ENCODE measurements at places on chromosomes 11 and 22. TPM values are rescaled to one million over a fixed set of nuclear protein-coding genes. Genes with fewer than 3 reads are reported as not detected.

DNA sequence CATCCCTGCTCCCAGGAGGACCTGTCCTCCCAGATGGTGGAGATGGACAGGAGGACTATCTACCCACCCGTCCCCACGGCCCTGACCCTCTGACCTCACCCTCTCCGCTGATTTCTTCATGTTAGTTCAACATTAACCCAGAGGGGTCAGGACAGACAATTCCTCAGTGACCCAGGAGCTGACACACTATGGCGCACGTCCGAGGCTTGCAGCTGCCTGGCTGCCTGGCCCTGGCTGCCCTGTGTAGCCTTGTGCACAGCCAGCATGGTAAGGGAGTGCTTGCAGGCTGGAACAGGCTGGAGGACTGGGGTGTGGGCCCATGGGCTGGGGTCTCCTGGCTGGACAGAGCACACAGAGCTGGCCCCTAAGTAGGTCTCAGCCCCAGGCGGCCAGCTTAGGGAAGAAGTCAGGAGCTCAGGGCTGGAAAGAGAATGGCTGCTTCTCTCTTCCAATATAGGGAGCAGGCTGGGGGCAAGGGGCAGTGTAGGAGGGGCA lies at the start of gene F2:
Gene F2, plus strand, starts transcription at position 166 of the 495 bp plus-strand sequence. Its CDS starts 23 bp downstream, at position 189.
- DNase-seq, result no peak

DNA sequence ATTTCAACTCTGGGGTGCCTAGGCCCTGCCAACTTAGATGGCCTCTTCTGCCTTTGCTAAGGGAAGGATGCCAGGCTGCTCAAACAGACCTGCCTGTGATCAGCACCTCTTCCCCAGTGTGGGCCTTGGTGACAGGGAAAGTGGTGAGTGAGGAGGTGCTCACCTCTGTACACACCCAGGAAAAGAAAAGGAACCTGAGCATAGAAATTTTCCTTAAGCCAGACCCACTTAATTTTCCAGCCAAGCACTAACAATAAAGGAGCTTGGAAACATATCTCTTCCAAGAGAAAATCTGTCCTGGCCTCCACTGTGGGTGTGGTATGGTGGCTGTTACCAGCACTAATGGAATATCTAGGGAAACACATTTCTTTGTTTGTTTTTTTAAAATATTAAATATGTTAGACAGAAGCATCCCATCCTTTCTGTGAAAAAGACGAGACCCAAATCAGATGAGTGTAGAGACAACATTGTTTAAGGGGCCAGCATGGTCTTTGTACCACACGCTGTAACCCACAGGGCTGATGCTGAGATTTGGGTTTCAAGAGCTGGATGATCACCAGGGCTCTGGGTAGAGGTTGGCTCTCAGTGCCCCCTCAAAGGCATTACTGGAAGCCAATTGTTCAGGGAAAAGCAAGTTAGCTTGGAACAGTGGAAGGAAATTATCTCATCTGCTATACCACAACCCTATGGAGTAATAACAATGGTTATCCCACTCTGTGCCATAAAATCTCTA lies 472.2 kb downstream of the INSC start:
- DNase-seq, result no peak

DNA sequence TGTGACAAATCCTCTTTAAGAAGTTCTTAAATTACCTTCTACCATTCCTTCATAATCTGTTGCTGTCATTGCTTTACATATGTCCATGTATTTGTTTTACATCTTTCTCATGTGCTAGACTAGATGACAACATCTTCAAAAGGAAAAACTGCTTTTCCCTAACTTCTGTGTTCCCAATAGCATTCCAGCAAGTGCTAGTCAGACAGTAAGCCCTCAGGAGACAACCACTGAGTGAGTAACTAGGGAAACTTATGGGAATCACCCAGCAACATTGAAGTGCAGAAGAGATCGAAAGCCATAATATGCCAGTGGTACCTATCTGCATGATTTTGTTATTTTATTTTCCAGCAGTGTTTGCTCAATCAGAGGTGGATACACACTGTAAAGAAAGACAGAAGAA lies 889.7 kb upstream of the API5 start:
- DNase-seq, result no peak

DNA sequence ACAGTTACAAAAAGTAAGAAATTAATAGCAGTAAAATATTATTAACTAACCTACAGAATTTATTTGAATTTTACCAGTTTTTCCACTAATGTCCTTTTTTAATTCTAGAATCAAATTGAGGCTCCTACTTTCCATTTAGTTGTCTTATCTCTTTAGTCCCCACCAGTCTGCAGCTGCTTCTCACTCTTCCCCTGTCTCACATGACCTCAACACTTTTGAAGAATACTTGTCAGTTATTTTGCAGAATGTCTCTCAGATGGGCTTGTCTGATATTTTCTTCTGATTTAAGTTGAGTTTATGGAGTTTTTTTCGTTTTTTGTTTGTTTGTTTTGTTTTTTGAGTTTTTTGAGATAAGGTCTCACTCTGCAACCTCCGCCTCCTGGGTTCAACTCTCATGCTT lies 74.3 kb upstream of the ADORA2A start:
- DNase-seq, result no peak

DNA sequence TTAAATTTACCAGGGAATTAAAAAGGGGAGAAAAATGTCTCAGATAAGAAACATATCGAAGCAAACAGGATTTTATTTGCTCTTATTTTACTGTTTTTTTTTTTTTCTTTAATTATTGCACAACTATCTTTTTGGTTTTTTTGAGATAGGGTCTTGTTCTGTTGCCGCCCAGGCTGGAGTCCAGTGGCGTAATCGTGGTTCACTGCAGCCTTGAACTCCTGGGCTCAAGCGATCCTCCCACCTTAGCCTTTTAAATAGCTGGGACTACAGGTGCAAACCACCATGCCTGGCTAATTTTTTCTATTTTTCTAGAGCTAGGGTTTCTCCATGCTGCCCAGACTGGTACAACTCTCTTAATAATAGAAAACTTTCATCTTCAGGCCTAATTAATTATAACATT lies 32.5 kb downstream of the DRG1 start:
- DNase-seq, result no peak

GRCh38 chr22:37472418-37473006 lies 13.7 kb downstream of the MFNG start:
- DNase-seq, result peak; percentile 38

DNA sequence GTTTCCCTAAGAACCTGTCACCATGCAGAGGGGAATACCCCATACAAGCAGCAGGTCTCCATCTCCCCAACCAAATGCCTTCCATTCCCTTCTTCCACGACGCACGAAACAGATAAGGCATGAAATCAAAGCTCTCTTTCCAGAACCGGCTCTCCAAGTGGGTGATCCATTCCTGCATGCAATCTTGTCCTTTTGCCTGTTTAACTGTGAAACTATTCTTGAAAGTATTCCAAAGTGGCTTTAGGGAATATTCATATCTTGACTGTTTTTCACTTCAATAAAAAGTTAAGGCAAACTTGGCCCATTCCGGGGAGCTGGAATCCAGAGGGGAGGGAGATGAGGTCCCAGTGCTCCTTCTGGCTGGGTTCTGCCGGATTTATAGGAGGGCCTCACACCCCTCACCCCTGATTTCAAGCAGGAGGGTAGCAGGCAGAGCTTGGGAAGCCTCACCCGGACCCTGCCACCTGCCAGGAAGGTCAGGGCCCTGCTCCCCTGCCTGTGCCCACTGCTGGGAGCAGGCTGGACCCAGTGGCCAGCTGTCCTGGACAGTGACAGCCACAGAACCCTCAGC lies 60.9 kb downstream of the SCGB1A1 start:
- peak; percentile 34 for DNase-seq

GRCh38 chr11:106468086-106468485 lies 390.6 kb downstream of the AASDHPPT start:
- DNase-seq, result no peak

- no peak for DNase-seq
Measured at GRCh38 chr11:60005360-60005759, 11.6 kb upstream of the OOSP4B start.

DNA sequence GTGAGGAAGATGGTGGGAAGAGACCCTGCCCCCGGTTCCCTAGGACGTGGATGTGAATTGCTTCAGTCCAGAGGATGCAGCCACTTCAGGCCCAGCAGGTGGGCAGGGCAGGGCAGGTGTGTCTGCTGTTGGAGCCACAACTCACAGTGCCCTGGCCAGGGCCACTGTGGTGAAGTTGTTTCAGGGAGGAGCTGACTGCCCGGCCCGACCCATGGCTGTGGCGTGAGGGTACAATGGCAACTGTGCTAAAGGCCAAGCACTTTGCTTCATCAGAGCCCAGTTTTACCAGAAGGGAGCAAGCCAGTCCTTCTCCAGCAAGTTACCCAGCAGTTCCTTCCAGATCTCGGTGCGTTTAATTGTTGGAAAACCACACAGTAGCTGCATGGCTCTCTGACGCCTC lies 1174.4 kb downstream of the BRD1 start:
- no peak for DNase-seq

- no peak for DNase-seq
Measured at GRCh38 chr11:27427183-27427980, 45.2 kb downstream of the LGR4 start.

DNA sequence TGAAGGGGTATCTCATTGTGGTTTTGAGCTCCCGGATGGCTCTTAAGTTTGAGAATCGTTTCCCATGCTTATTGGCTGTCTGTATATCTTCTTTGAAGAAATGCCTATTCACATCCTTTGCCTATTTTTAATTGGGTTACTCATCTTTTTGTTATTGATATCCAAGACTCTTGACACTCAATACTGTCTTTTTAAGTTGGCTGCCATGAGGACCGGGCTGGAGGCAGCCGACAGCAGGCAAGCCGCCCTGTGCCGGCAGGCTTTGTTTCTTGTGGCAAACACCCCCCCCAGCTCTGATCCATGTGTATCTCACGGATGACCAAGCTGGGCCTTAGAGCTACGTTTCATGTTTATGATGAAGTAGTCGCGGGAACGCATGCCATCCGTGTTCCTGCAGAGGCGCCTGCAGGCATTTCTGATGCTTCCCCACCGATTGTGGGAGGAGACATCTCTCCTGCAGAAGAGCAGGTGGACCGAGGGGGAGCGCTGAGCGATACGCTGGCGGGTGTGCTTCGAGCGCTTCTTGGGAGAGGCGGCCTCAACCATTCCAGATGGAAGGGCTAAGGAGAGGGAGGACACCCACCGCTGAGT lies 95.8 kb downstream of the TBC1D22A start:
- no peak for DNase-seq

- DNase-seq, result no peak
Measured at GRCh38 chr11:62504158-62504973, 42.2 kb downstream of the AHNAK start.

DNA sequence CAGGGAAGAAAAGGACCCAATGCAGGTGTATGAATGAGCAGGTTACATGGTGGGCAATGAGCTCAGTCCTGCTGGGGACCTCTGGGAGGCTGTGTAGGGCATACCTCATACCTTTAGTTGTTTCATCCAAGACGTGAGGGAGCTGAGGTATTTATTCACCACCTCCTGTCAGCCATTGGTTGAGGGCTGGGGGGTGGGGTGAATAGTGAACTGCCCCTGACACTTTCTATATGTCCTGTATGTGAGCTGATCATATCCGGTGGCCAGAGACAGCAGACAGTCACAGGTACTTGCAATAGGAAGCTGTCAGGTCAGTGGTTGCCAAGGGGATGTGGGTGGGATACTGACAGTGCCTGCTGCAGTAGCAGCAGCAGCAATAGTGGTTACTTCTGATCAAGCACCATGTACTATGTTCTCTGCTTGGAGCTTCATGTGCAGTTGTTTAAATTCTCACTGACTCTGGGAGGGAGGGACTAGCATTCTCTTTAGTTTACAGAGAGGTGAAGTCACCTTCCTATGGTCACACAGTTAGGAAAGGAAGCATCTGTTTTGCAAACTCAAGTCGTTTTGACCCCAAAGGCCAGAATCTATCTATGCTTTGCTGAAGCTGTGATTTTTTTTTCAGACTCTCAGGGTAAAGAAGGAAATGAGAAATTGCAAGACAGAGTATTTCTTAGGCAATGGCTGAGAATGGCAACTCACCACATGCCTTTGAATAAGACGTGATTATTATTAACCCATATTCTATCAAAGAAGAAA lies 54.0 kb downstream of the MIAT start:
- no peak for DNase-seq

DNA sequence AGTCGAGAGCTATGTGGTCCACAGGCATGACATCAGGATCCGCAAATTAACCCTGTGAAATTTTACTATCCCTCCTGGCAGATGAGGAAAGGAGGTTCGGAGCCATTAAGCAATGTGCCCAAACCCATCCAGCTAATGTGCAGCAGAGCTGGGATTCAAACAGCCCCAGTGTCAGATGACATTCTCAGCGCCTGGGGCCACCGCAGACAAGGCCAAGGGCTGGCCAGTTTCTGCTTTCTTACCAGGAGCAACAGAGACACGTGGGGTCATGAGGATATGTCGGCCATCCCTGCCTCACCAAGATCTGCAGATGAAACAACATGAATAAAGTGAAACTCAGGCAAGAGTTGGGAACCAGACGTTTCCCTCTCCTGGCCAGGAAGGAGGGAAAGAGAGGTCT lies 110.2 kb downstream of the TENM4 start:
- no peak for DNase-seq

DNA sequence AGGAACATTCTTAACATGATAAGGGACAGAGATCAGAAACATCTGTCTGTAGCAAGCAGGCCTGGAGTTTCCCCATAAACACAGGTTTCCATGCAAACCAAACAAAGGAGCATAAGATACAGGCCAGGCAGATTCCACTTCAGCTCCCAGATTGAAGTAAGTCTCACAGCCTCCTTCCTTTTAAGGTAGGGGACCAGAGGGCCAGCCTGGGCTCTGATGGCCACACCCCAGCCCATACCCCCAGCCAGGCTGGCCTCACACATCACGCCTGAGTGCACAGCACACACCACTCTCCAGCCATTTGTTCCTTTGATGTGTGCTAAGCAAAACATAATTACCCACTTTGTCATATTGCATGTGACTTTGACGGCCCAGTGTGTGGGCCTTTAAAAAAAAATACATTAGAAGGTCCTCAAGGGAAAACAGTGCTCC lies 518.7 kb downstream of the NTM start:
- peak; percentile 63 for DNase-seq

- DNase-seq, result peak; percentile 74
Measured at GRCh38 chr22:20566420-20567260, 59.2 kb downstream of the MED15 start.

The TUB gene
- 15.5 TPM for total RNA-seq

The TRPM5 gene
- total RNA-seq, result not detected

The AP5B1 gene
- 9.8 TPM for total RNA-seq

The ANO5 gene
- total RNA-seq, result not detected

The TIMM8B gene
- total RNA-seq, result 62.6 TPM

The LRRC75B gene
- 10.0 TPM for total RNA-seq

Measured in myocyte (in vitro differentiated cells).